ENCODE measurements at places on chromosomes 4 and X.

DNA sequence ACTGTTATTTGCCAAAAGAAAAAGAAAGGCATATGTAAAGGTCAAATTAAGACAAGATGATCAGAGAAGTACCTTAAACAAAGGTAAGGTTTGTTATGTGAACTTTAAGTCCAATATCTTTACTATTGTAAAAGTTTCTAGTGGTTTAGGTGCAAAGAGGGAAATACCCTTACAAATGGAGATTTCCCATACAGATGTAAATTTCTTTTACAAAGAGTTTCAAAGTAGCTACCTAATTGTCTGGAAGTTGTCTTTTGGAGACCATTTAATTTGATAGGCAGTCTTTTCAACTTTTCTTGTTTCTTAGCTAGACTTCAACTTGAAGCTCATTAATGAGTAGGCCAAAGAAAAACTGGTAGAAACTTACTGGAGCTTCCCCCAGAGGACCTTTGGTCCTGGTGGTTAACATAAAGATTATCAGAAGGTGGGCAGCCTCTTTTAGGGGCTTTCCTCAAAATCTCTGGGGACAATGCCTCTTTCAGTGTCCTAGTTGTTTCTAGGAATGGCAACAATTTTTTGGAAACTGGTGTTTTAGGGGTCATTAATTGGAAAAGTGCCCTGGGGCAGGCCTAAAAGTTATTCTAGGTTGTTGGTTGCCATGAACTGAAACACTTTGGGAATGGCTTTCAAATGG is 297.3 kb downstream of the GUCY2F start:
- no peak for DNase-seq

GRCh38 chrX:71664889-71665491 is 2.4 kb upstream of the LOC101059915 start:
- DNase-seq: no peak

DNA sequence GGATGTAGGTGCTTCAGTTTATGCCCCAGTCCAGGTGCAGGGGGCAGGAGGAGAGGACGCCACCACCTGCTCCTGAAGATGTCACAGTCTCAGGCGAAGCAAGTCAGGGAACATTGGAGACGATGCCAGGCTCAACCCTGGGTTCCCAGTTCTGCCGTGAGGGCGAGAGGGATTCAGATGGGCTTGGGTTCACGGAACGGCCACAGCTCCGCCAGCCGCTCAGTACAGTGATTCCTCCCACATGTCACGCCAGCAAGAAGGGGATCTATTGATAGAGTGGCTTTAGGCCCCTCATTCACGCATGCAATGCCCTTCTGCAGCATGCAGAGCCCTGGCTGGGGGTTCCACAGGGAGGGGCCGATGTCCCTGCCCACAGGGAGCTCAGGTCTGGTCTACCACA is 34.2 kb downstream of the ADRA2C start:
- no peak for DNase-seq

DNA sequence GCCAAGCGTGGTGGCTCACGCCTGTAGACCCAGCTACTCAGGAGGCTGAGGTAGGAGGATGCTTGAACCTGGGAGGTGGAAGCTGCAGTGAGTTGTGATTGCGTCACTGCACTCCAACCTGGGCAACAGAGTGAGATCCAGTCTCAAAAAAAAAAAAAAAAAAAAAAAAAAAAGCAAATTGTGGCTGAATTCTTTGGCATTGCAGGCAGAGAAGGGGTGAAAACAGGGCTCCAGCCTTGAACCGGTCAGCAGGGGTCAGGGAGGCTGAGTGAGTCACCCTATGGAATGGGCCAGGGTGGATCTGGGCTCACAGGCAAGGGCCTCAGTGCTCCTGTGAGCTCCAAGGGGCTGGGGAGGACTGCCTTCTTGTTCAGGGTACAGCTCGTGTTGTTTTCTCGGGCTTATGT is 13.2 kb upstream of the FAM3A start:
- DNase-seq: no peak

- DNase-seq: no peak
Measured at GRCh38 chr4:47215759-47216158, 184.4 kb downstream of the GABRB1 start.

- DNase-seq: no peak
Measured at GRCh38 chrX:7059214-7059838, 88.2 kb upstream of the STS start.

GRCh38 chr4:186693159-186693815 is 30.4 kb downstream of the FAT1 start:
- no peak for DNase-seq

GRCh38 chrX:149650162-149650561 is 18.6 kb upstream of the TMEM185A start:
- DNase-seq: no peak

- DNase-seq: no peak
Measured at GRCh38 chr4:10949039-10949733, 264.6 kb upstream of the CLNK start.

DNA sequence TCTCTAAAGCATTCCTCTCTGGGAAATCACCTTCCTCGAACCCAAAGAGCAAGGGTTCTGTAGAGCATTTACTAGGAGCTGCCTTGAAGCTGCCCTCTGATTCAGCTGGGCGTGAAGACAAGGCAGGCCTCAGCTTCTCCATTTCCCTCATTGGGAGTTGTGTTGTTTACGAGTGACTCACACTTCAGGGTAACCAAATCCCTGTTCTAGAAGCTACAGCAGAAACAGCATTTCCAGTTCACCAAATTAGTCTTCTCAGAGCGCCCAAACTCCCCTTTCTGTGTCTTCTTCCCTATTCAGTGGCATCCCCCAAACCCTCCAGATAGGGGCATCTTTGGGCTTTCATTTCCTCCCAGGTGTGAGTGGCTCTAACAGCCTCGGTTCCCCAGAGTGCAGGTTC is 863 bp upstream of the XPNPEP2 start:
- no peak for DNase-seq

GRCh38 chr4:55186123-55186522 is 60.7 kb upstream of the KDR start:
- DNase-seq: no peak

- DNase-seq: no peak
Measured at GRCh38 chr4:98448908-98449307, 187.7 kb downstream of the RAP1GDS1 start.
